ENCODE measurements at places on chromosomes 2 and 18.

GRCh38 chr2:12921321-12921720, 204.6 kb downstream of the TRIB2 start:
- no peak for DNase-seq

DNA sequence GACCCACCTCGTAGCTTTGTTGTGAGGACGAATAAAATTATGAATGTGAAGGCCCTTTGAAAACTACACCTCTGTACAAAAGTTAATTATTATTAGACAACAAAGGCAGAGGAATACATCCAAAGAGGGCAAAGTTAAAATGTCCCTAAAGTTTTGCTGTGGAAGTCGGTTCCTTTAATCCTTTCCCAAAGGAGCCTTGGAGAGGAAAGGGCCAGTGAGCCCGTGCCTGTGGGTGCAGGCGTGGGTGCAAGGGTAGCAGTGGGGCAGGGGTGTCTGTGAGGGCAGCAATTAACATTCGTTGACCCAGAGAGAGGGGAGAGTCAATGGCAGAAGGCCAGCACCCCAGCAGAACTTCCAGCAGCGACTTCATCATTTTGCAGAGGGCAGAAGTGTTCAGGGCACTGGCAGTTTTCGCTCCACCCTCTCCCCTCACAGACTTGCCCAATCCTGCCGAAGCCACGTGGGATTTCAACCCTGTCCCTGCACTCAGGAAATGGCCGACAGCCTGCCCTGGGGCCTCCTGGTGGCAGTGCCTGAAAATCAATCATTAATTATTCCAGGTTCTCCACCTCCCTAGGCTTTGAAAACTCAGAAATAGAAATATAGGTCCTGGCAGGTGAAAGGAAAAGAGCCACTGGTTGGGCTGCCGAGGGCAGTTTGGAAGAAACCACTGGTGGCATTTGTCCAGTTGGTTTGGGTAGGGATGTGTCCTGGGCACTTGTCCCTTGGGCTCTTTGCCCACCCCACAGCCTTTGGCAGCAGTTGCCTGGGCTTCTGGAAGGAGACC, 4.2 kb upstream of the PAX8 start:
- DNase-seq: no peak

- no peak for DNase-seq
These were observed 141.3 kb downstream of the PXDN start for GRCh38 chr2:1603059-1603458.

- no peak for DNase-seq
These were observed 231.9 kb downstream of the PLCL1 start for GRCh38 chr2:198036029-198036879.

DNA sequence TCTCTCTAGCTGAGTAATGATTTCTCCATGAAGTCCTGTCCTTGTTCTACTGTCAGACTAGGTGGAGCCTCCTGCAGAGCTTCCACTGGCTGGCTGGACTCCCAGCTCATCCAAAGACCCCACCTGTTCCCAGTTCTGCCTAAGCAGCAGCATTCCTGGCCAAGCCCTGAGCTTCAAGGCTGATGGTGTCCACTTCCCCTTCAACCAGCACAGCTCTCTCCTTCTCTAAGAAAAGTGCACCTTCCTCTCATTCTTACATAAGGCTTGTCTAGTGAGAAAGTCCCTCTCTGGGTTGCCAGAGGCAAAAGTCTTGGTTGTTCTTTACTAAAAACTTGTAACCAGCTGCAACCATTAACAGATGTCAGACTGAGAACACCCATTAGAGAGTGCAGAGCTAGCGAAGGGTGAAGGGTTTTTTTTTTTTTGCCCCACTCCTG, 58.9 kb downstream of the CXCR4 start:
- no peak for DNase-seq

GRCh38 chr18:50675043-50675442, 115.2 kb downstream of the MAPK4 start:
- no peak for DNase-seq

GRCh38 chr2:237685408-237685807, 58.0 kb downstream of the LRRFIP1 start:
- no peak for DNase-seq

GRCh38 chr18:74248189-74248588, 43.6 kb downstream of the CYB5A start:
- no peak for DNase-seq

GRCh38 chr18:75100832-75101630, 107.9 kb downstream of the PTGR3 start:
- DNase-seq: no peak

DNA sequence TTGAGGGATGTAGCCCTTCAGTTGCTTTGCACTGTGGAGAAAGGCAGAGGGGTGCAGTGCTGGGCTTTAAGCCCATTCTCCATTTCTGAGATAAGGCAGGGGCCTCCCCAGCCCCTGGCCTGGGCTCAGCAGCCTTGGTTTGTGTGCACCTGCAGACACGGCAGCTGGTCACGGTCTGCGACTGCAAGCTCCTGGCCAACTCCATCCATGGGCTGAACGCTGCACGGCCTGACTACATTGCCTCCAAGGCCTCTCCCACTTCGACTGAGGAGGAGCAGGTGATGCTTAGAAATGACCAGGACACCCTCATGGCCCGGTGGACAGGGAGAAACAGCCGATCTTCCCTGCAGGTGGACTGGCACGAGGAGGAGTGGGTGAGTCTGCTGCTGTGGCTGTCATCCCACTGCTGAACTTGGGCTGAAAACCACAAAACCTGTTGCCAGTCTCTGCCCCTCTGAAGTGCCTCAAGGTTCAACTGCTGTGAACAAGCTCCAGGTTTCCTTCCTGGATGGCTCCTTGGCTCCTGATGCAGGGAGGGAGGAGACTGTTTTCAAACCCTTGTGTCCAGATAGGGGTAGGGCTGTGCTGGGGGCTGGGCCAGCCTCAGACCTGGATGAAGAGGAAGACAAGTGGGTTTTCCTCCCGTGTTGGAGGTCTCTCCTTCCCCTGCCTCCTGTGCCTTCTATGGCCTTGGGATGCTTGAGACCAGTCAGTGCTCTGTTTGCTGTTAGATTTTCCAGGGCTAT, 54.0 kb downstream of the COA5 start:
- DNase-seq: no peak

DNA sequence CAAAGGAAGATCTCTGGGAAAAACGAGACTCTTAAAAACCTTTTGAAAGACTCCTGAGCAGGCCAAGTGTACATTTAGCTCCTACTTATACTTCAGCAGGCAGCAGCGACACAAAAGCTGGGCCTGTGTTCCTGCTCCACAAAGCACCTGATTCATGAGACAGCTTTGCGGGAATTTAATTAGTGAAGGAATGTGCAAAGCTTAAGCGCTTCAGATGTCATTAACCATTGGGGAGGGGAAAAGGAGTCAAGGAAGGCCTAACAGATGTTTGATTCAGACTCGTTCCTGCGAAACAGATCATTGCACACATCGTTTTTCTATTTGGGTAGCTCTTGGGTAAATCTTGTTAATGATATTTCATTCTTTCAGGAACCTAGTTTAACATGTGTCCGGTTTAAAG, 125.9 kb downstream of the MAIP1 start:
- no peak for DNase-seq

GRCh38 chr2:181066333-181066732, 85.9 kb downstream of the UBE2E3 start:
- no peak for DNase-seq

GRCh38 chr2:214103276-214104001, 307.4 kb upstream of the VWC2L start:
- DNase-seq: no peak

GRCh38 chr2:169637620-169638019, 53.5 kb downstream of the PPIG start:
- DNase-seq: no peak

DNA sequence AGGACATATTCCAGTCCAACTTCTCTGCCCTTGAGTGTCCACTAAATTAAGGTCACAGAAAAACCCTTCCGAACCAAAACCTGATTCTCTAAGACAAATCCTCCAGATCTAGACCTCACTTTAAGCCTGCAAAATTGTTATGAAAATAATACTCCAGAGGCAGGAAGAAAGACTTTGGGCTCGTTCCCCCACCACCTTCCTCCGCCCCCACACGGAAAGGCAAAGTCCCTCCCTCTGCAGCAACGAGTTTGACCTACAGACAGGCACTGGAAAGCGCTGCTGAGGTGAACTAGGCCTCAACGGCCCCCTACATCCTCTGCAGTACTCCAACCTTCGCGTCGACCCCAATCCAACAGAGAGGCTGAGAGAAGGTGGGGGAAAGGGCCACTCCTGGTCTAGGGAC, 808 bp downstream of the ATP5MC3 start:
- DNase-seq: peak; percentile 5

DNA sequence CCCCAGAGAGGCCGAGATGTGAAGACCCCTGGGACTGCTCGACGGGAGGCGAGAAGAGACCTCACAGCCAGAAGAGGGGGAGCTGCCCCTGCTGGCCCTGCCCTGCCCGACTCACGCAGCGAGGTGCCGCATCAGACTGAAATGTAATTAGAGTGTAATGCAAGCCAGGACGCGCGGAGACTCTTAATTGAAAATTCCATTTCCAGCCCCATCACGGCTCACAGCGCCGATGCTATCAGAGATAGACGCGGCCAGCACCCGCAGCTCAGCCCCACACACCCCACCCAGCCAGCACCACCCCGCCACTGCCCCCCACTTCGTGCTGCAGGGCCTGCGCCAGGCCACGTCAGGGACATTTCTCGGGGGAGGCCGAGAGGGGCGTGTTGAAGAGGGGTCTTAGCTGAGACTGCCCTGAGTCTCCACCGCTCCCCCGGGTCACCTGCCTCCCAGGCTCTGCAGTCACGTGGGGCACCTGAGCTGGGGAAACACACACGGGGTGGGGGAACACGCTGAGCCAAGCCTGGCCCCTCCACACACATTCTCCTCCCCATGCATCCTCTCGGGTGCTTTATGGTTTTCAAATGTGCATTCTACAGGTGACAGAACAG, 78.1 kb downstream of the TEX51 start:
- no peak for DNase-seq

DNA sequence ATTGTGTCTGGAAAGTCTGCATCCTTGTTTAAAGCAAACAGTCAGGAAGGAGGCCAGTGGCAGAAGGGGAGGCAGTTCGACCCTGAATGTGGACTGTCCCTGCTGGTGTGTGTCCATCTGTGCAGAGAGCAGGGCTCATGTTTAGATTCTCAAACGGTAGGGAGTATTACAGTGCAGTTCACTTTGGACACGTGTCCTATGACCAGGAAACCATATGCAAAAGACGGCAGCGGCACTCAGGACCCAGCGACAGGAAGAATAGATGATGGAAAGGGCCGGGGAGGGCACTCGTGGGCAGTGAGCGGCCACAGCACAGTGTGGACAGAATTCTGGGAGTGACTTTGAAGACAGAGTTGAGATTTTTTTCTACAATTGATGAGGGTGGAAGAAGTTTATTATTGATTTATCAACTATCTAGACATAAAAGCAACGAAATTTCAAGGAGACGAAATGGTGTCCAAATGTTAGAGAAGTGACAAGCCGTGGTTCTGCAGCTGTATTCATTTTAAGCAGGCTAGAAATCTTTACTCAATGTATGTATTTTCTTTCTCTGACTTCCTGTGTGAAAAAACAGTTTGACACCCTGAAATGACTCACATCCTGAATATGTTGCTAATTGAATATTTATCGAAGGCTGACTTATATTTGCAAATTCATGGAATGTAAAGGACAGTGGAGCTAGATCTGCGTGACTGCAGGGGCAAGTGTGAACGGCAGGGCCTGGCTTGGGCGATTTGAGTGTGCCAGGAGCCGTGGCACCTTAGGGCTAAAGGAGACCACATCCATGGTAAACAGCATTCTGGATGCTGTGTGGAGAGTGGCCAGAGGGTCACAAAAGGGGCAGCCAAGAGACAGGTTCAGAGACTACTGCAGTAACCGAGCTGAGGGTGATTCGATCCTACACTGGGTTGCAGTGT, 214.2 kb downstream of the PTGR3 start:
- DNase-seq: no peak

DNA sequence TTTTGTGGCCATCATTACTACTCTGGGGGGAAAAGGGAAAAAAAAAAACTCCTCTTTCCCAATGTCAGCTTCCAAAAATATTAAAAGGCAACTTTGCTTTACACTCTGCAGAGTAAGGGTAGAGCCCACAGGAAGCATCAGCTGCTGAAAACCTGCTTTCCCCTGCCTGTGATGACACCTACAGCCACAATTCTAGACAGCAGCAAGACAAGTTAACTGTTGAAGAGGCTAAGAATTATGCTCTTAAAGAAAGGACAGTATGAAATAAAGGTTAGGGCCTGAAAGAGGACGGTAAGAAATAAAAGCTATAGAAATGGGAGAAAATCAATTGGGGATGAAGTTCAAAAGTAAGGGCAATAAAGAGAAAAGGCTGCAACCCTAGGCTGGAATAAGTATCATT, 3.0 kb downstream of the PDE11A start:
- DNase-seq: no peak

DNA sequence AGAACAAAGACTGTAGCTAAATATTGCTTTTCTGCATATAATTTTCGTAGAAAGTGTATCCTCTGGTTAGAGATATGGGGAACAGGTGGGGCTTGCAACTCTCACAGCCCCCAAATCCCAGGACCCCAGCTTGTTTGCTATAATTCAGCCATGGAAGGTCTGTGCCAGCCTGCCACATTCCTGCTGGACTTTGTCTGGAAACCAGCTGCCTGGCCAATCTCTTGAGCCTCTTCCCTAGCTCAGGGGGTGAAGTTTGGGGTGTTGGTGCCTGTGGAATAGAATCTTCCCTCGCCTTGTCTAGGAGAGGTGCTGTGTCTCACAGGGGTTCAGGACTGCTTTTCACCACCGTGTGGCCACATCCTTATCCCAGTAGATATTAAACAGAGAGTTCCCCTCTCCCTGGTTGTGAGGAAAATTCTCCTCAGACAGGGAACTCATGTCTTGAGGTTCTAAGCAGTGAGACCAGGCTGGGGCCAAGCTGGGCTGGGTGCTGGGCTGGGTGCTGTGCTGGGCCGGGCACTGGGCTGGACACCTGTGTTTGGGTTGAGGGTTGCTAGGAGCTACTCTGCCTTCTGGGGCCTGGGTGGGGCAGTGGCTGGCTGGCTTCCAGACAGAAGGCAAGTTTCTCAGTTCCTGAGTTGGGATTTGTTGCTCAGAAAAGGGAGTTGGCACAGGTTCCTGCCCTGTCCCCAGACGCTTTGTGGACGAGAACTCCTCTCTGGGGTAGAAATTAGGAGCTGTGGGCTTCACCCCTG, 12.3 kb downstream of the TOGARAM2 start:
- DNase-seq: no peak

DNA sequence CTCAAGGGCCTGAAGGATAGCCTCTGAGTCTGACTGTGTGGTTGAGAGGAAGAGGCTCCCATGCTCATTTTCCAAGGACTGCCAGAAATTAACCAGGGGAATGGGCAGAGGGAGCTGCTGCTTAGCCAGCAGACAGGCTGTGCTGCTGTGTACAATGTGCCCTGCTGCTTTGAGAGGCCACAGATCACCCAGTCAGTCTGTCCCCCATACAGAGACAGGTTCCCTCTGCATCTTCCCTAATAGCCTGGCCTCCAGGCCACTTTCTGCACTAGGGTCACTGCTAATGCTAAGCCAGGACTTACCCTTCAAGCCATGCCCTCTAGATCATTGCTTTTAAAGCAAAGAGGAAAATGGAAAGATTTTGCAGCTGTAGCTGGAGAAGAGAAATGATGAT, 341.1 kb downstream of the CYRIA start:
- DNase-seq: no peak

GRCh38 chr2:230900336-230900995, 24.6 kb downstream of the GPR55 start:
- DNase-seq: no peak
